ENCODE measurements at places on chromosomes 4 and X. TPM values are rescaled to one million over a fixed set of nuclear protein-coding genes. Genes with fewer than 3 reads are reported as not detected.

SRPK3 gene
- 1.3 TPM for total RNA-seq

- no peak overlapping the region for H3K27ac ChIP-seq
- H3K36me3 ChIP-seq = no peaks in the 10 kb centered on the region
- no peak overlapping the region for H3K4me3 ChIP-seq
- DNase-seq = no peak
These were observed 421.9 kb upstream of the DIPK2B start for GRCh38 chrX:45622538-45622937.

- no peaks in the 10 kb centered on the region for H3K36me3 ChIP-seq
- H3K27me3 ChIP-seq = no peaks in the 10 kb centered on the region
- no peak overlapping the region for H3K27ac ChIP-seq
- DNase-seq = no peak
These were observed 417.3 kb downstream of the SPRY1 start for GRCh38 chr4:123813901-123814300.

DOCK11 gene
- 25.3 TPM for total RNA-seq

SULT1B1 gene
- 1.6 TPM for total RNA-seq

GRCh38 chrX:95622200-95622599, 1062.4 kb upstream of the DIAPH2 start:
- no peaks in the 10 kb centered on the region for H3K36me3 ChIP-seq
- peaks cover 24% of the 10 kb centered on the region for H3K27me3 ChIP-seq
- no peak overlapping the region for H3K27ac ChIP-seq
